Ureter (tissue), 1 donor: ENCODE measurements at places on chromosomes 12 and 14. TPM values are rescaled to one million over a fixed set of nuclear protein-coding genes. Genes with fewer than 3 reads are reported as not detected.

The ANO2 gene
- total RNA-seq: 4.2 TPM

The KERA gene
- total RNA-seq: not detected

The RPGRIP1 gene
- total RNA-seq: 0.49 TPM

The KRT5 gene
- total RNA-seq: 388 TPM

The DYNC1H1 gene
- 467 TPM for total RNA-seq

The CIROP gene
- total RNA-seq: not detected

The KRT71 gene
- total RNA-seq: not detected

The C12orf56 gene
- total RNA-seq: not detected

The CD9 gene
- 427 TPM for total RNA-seq

The JPH4 gene
- total RNA-seq: 5.3 TPM

The UBE2N gene
- total RNA-seq: 133 TPM

The GPRC5D gene
- total RNA-seq: 0.47 TPM

GRCh38 chr14:69901113-69901951 is 22.1 kb downstream of the SMOC1 start:
- DNase-seq: no peak

GRCh38 chr12:2624543-2625288 is 170.1 kb upstream of the FKBP4 start:
- peak; percentile 65 for DNase-seq

- no peak for DNase-seq
These were observed 6.2 kb downstream of the ANKRD13A start for GRCh38 chr12:110005319-110005973.

DNA sequence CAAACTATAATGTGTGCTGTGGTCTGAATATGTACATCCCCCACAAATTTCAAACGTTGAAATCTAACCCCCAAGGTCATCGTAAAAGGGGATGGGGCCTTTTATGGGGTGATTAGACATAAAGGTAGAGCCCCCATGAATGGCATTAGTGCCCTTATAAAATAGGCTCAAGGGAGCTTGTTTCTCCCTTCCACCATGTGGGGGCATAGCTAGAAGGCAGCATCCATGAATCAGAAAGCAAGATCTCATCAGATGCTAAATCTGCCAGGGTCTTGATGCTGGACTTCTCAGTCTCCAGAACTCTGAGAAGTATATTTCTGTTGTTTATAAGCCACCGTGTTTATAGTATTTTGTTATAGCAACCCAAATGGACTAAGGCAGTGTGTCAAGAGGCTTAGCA is 33.4 kb upstream of the IGF1 start:
- DNase-seq: no peak

- no peak for DNase-seq
These were observed 64.2 kb downstream of the PHETA1 start for GRCh38 chr12:111304642-111305071.

GRCh38 chr12:4119157-4119761 is 154.3 kb upstream of the CCND2 start:
- DNase-seq: peak; percentile 33

DNA sequence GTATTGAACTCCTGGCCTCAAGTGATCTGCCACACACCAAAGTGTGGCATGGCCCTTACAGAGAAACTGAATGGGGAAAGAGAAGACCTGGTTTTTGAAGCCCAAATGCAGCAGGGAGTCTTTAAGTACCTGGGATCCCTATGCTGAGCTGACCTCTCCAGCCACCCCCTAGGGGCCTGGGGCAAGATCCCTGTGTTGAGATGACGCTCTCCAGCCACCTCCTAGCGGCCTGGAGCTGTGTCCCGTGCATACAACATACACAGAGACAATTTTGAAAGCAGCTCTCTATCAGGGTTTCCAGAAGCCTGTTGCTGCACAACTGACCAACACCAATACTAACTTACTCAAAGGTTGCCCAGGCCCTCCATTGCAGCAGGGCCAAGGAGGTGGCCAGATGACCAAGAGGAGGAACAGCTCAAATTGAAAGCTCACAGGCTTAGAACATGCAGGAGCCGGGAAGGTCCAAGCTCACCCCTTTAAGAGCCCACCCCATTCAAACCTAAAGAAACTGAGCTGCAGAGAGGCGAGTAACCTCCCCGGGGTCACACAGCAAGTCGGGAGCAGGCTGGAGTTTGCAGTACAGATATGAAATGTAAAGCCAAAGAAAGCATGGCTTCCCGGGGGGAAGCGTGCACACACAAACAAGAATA is 31.5 kb downstream of the TTC7B start:
- DNase-seq: no peak

DNA sequence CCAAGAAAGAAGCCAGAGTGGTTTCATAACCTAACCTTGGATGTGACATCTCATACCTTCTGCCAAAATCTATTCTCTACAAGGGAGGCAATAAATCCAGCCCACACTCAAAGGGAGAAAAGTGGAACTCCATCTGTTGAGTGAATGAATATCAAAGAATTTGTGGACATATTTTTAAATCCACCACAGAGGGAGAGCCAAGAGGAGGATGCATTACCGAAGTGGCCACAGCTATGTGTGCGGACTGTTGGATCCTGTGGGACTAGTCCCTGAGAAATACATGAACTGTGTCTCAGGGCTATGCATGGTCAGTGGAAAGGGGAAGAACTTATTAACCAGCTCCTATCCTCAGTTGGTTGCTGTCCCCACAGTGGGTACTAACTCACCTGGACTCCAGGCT is 273.9 kb downstream of the NUAK1 start:
- no peak for DNase-seq

DNA sequence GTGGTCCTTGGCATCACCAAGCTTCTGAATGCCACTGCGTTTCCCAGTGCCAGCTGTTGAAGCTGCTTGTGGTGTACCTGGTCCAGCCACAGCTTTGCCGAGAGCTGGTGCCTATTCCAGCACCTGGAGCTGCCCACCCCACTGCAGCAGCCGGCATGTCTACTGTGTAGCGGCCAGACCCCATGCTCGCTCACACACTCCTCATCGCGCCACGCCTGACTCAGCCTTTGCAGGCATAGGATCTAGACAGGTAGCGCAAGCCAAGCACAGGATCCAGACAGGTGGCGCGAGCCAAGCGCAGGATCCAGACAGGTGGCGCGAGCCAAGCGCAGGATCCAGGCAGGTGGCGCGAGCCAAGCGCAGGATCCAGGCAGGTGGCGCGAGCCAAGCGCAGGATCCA is 11.6 kb upstream of the ZNF605 start:
- DNase-seq: no peak

DNA sequence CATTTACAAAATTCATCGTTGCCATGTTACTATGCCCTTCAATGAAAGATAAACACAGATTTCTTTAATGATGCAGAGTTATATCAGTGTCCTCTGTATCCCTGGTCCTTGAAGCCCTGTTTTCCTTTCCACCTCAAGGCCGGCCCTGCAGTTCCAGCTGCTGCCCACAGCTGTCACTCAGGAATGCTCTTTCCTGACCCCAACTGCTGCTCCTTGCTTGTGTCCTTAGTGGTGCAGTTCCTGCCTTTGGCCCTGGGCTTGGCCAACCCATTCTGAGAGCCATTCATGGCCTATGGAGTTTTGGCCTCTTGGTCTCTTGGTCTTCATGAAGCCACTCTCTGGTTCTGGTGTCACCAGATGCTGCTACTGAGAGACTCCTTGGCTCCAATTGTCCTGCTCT is 93.1 kb downstream of the GAS2L3 start:
- DNase-seq: no peak

GRCh38 chr14:96269359-96269710 is 13.3 kb downstream of the BDKRB1 start:
- no peak for DNase-seq

DNA sequence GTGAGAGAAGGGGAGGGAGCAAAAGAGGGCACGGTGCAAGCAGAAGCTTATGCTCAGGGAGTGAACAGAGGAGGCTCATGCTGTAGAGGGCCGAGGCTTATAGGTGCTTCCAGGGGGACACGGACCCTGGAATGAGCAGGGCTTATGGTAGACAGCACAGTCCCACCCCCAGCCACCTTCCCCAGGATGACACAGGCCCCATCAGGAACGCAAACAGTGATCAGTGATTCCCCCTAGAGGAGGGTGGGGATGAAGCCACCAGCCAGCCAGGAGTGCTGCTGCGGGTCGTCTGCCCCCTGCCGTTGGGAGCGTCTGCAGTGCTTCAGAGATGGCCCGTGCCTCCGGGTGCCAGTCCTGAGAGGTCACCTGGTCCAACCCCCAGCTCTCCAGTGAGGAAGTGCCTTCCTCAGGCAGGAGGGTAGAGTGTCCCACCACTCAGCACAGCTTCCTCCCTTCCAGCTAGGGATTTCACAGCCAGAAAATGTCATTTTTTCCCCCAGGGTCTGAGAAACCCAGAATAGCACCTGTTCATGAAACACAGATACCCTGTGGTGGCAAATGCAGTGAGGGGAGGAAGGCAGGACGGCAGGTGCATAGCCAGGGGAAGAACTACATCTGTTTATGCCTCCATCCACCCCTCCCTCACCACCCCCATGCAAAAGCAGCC is 60.7 kb downstream of the SLC6A12 start:
- DNase-seq: peak; percentile 63

DNA sequence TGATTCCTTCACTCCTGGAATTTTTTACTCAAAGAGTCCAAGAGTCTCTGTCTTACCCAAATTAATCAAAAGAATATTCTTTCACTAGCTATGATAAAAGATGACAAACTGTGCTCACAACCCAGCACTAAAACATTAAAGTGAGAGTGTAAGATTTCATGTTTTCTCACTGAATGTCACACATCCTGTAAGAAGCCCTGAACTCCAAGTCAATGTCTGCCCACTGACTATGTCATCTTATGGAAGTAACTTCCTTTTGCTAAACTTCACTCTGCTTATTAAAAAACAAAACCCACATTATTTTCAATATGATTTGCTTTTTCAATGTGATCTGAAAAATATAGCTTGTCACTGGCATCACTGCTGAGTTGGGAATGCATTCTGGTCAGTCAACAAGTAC is 15.6 kb downstream of the SPRING1 start:
- no peak for DNase-seq

- peak; percentile 49 for DNase-seq
These were observed 117.2 kb downstream of the SAMD4A start for GRCh38 chr14:54683882-54684794.

GRCh38 chr12:31991146-31991545 is 31.9 kb downstream of the RESF1 start:
- DNase-seq: no peak

DNA sequence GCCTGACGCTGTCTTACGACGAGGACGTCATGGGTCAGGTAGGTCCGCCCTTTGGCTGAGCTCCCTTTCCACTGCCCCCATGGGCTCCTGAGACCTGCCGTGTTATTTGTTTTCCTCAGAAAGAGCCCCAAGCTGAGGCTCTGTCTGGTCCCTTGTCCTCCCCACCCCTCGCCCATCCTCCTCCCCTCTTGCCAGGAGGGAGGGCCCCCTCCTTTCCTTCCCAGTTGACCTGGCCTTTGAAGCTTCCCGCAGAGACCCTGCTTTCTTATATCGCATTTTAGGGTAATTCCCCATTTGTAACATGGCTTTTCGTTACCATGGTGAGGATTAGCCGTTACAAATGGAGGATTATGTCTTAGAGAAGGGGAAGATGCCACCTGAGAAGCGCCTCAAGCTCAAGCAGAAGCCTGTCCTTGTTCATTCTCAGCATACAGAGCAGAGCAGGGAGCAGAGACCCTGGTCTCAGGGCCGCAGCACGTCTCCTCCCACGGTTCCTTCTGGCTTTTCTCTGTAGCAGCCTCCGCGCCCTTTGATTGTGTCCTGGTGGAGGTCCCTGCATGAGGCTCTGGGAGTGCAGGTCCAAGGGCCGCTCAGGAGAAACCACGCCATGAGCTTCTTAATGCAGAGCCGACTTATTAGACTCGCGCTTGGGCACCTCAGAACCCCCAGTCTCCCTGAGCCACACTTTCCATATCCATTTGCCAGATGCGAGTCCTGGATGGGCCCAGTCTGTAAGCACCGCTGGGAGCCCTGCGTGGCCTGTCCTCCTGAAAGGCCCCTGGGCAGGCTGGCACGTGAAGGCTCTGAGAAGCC is 47.2 kb downstream of the UBE3B start:
- no peak for DNase-seq

GRCh38 chr12:104969343-104969742 is 11.3 kb upstream of the SLC41A2 start:
- DNase-seq: no peak

GRCh38 chr14:26926585-26926984 is 328.8 kb upstream of the NOVA1 start:
- no peak for DNase-seq

DNA sequence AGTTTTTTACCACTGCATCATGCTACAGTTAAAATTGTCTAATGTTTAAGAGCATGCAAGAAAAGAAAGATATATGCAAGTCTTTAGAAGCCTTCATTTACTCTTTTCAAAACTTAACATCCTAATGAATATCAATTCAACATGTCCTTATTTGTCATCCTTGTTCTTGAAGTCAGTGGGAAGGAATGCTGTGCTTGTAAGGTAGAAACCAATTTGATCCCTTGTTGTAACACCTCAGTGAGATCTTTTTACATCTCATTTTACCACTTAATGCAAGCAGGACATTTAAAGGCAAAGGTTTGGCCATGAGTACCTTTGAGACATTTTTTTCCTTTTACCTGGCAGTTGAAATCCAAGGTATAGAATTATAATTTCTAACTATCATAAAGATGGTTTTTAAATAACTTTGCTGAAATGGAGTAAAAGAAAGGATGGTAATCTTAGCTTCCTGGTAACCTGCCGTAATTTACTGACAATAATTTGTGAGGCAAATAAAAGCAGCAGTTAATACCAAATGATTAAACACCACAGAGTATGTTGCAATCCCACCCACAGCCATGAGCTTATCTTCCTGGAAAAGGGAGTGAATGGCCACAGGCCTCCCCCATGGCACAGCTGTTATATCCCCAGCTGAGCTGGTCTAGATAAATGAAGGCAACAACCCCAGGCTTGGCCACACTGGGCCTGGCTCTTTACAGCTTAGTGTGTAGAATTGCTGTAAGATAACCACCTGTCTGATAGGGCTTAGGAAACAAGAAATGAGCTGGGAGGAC is 33.2 kb upstream of the STRN3 start:
- peak; percentile 51 for DNase-seq

DNA sequence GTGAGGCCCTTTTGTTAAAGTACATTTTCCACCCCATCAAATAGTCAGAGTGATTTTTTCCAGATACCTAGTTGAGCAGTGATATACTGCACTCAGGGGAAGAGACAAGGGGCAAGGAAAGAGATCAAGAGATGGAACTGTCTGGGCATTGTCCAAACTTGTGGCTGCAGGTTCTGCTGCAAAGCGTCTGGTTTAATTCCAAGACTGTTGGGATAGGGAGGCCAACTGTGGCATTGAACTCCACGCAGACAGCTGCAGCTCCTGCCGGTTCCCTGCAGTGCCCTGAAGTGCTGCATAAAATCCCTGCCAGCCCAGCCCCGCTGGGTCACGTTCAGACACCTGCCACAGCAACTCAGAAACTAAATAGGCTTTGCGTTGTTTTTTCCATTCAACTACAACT is 30.5 kb downstream of the RPH3A start:
- no peak for DNase-seq

DNA sequence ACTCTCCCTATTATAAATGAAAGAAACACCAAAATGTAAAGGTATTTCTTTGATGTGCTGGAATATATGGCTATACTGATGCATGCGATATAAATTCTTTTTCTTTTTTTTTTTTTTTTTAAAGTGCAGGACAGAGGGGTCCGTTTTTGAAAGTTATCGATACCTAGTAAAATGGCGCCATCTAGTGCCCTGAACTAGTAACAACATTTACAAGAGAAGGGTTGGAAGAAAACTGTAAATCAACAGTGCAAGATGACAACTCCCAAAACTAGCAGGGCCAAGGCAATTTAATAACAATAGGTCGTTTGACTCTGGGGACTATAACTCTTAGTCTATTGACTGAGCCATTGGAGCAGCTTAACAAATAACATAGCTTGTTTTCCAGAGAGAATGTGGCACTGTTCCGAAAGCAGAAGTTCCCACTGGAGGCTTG is 137.7 kb downstream of the SPTSSA start:
- no peak for DNase-seq

- DNase-seq: no peak
These were observed 9.4 kb downstream of the SART3 start for GRCh38 chr12:108551535-108551934.
